ENCODE measurements at places on chromosomes 12 and 14.

- DNase-seq, result no peak
These were observed 13.9 kb upstream of the PUS1 start for GRCh38 chr12:131915000-131915689.

DNA sequence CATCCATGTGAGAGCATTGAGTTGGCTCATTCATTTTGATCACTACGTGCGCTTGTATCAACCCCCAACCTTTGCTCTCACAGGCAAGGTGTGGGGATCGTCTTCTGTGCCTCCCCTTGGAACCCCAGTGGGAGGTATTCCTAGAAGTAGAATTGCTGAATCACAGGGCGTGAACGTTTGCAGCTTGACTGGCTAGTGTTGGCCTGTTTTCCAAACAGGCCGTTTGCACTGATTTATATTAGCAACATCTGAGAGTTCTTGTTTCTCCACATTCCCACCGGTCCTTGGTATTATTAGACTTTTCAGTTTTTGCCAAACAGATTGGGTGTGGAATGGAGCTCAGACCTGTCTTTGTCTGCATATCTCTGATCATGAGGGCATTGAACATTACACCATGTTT is 288.6 kb upstream of the PWP1 start:
- no peak for DNase-seq

DNA sequence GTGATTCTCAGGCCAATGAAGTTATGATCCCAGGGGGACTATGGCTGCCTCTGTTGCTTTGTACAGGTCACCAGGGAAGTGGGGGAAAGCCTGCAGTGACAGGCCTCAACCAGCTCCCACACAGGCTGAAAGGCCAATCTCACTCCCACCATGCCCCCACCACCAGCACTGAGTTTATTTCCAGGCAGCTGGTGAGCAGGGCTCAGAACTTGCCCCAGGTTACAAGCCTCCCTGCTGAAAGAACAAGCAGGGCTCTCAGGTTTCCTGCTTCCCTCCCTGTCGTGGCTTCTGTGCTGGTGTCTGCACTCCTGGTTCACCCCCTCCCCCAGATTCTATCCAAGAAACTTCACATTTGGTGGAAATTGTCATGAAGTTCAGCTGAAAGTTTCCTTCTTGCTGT is 260.3 kb downstream of the CCDC59 start:
- DNase-seq, result no peak

- no peak for DNase-seq
These were observed at the start of gene KRT6A for GRCh38 chr12:52493172-52493571. Gene KRT6A (minus strand): TSS chr12:52493257. CDS start chr12:52493188, 69 bp downstream.

- no peak for DNase-seq
These were observed 20.8 kb downstream of the MLXIP start for GRCh38 chr12:122099280-122099749.

DNA sequence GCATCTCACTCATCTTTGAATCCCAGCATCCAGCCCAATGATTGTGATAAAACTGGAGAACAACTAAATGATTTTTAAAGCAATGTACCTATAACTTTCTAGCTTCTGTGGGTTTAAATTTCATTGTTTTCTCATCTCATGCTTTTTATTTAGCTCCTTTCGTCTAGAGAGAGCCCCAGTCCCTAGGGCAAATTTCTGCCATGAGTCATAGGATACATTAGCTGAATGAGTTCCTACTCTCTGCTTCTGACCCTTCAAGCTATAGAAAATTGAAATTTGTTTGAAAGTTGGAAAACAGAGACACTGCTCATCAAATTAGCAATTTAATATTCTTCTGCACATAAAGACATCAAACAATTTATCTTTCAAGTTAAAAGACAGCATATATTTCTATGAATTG is 113.9 kb downstream of the KIF21A start:
- DNase-seq, result no peak

Data from type B pancreatic cell (in vitro differentiated cells).